ENCODE measurements at places on chromosomes 5 and 9. TPM values are rescaled to one million over a fixed set of nuclear protein-coding genes. Genes with fewer than 3 reads are reported as not detected.

Gene PCDHGB1
- 0.19 TPM for total RNA-seq

Gene SECISBP2
- 50.7 TPM for total RNA-seq

DNA sequence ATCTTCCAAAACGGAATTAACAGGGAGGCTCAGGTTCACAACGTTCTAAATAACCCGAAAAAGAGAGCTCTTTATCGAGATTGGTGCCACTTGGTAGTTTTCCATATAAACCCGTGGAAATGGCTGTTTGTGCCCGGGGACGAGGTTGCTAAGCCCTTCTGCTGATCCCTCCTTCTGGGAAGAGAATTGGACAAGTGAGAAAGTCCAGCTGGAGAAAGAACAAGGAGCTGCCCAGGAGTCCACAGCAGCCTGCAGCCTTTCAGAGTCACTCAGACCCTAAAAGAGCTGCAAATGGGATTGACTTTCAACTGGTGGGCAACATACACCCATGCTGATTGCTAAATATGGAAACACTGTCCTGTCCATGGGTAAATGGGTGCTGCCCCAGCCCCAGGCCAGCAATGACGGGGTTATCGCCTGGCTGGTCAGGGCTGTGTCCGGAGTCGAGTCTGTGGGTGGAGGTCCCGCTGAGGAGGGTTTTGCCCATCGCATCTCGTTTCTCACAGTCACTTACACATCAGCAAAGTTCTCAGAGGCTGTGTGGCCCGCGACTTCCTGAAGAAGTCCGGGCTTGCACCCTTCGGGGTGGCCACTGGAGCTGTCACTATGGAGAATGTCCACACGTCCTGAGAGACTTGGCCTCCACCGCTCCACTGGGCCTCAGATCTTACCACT lies 40.7 kb upstream of the HSD17B3 start:
- DNase-seq: no peak

GRCh38 chr5:131791866-131792265 lies 5.0 kb downstream of the FNIP1 start:
- DNase-seq: no peak

- DNase-seq: no peak
Measured at GRCh38 chr5:14557203-14557770, 24.3 kb upstream of the OTULINL start.

DNA sequence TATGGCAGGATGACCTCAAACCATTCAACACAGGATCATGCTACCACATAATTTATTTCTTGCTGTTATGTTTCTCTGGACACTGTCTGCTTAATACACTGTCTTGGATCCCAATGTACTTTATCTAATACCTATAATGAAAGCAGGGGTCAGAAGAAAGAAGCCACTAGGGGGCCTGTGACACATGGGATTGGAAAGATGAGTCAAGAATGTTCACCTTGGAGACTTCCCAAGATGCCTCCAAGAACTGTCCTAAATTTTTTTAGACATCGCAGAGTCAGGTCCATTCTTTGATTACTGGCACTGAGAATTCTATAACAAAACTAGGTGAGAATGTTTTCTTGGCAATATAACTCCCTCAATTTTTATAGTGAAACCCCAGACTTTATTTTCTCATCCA lies 305.8 kb upstream of the SMARCA2 start:
- peak; percentile 56 for DNase-seq
